Iris pigment epithelial cell (primary cell): ENCODE measurements at places on chromosomes 1 and 21.
A peak's percentile ranks its signal among the peaks of the same experiment; 100 is the strongest.

- DNase-seq, result no peak
These were observed 11.1 kb upstream of the RASSF5 start for GRCh38 chr1:206496131-206496793.

GRCh38 chr1:64956733-64957441, 9.5 kb downstream of the JAK1 start:
- peak; percentile 16 for DNase-seq

- no peak for DNase-seq
These were observed 144.2 kb downstream of the SYT2 start for GRCh38 chr1:202565890-202566602.

- no peak for DNase-seq
These were observed 82.4 kb downstream of the ZMYM4 start for GRCh38 chr1:35350872-35351271.

- DNase-seq, result no peak
These were observed 6.8 kb downstream of the RGS8 start for GRCh38 chr1:182677397-182678098.

- peak; percentile 86 for DNase-seq
These were observed 345.8 kb downstream of the KIF26B start for GRCh38 chr1:245500546-245500945.

GRCh38 chr1:163315773-163316374, 5.9 kb upstream of the NUF2 start:
- peak; percentile 52 for DNase-seq

DNA sequence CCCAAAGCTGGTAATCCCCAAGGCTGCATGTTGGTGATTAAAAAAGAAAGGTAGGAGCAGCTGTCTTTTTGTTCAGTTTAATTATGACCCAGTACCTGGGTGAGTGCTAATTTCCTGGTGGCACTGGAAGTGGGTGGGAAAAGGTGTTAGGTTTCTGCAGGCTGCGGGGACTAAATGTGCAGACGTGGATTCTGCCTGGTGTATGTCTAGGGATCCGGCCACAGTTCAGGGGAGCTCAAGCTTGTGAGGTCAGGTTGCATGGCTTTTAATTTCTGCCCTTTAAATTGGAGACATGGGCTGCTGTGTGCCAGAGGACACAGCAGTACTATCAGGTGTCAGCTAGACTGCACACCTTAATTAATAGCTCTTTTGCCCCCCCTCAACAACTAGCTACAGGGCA, 20.3 kb upstream of the TBX19 start:
- DNase-seq, result no peak

GRCh38 chr1:167661527-167662426, 31.7 kb downstream of the RCSD1 start:
- peak; percentile 93 for DNase-seq

- DNase-seq, result peak; percentile 78
These were observed 188.9 kb upstream of the EDN2 start for GRCh38 chr1:41673378-41673777.

GRCh38 chr1:94486990-94487389, 54.6 kb downstream of the F3 start:
- no peak for DNase-seq

GRCh38 chr1:87224201-87224600, 104.5 kb upstream of the LMO4 start:
- peak; percentile 100 for DNase-seq

DNA sequence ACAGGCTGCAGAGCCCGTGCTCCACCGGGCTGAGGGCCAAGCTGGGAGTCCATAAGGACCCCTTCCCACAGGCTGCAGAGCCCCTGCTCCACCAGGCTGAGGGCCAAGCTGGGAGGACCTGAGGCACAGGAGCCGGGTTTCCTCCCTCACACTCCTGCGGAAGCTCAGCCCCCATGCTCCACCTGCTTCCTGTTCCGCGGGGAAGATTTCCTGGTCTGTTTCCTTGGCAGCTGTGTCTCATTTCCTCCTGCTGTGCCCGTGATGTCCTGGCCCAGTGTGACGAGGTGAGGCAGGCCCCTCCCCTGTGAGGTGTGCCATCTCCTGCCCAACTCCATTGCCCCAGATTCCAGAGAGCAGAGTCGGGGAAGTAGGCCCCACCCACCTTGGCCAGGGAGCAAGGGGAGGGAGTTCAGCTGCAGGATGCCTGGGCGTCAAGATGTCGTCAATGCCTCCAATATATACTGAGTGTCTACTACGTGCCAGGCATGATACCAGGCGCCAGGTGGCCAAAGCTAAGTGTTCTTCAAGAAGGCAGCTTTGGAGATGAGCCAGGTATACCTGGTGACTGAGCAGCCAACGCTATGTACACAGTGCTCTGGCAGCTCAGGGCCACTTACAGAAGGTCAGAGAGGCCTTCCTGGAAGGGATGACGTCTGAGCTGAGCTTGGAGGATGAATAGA, 58.8 kb downstream of the NAV1 start:
- no peak for DNase-seq
